ENCODE measurements at places on chromosomes 5 and 9.

GRCh38 chr5:82889088-82889487 is 188.1 kb downstream of the TMEM167A start:
- no peak for DNase-seq

GRCh38 chr9:91503673-91504081 is 80.0 kb upstream of the NFIL3 start:
- DNase-seq = peak; percentile 80

- DNase-seq = no peak
Measured at GRCh38 chr5:178349075-178349511, 116.5 kb upstream of the PHYKPL start.

- no peak for DNase-seq
Measured at GRCh38 chr5:171593401-171593800, 174.0 kb downstream of the FGF18 start.

DNA sequence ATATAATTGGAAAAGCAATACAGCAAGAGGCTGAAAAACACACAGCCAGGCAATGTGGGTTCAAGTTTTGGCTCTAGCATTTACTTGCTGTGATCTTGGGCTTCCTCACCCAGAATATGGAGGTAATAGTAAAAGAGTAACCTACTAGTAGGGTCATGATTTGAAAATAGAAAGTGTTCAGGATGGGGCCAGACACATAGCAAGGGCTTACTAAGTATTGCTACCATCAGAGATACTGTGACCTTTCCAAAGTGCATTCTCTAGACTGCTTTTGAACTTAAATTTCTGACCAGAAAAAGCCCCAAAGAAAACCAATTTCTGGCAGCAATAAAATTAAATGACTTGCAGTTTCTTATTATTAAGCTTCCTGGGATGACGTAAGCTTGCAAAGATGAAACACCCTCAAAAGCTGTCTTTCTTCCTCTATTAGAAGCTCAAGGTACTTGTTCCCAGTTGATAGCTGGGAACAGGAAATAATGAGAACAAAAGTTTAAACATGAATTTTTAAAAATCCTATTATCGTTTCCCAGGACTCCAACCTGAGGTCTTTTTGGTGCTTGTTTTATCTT is 20.3 kb downstream of the SLC45A2 start:
- no peak for DNase-seq
